Coronary artery (tissue), 2 donors: ENCODE measurements at places on chromosomes 7 and 10.

- no peak for DNase-seq
Observed at GRCh38 chr10:112778579-112778978, 171.5 kb upstream of the TCF7L2 start.

DNA sequence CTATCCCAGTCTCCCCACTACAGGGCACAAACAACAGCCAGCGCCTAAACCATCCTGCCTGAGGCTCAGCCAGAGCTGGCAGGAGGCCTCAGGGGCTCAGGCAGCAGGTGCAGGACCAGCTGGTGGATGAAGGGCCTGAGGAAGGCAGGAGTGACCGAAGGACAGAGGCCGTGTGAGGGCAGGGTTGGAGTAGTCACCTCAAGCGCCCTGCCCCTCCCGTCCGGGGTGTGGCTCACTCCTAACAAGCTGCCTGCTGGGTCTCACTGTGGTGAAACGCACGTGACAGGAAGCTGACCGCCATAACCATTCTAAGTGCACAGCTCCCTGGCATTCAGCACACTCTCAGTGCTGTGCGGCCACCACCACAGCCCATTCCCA, 281.1 kb downstream of the ELFN1 start:
- DNase-seq = no peak

GRCh38 chr7:3309140-3309539, 8.1 kb downstream of the SDK1 start:
- DNase-seq = no peak

DNA sequence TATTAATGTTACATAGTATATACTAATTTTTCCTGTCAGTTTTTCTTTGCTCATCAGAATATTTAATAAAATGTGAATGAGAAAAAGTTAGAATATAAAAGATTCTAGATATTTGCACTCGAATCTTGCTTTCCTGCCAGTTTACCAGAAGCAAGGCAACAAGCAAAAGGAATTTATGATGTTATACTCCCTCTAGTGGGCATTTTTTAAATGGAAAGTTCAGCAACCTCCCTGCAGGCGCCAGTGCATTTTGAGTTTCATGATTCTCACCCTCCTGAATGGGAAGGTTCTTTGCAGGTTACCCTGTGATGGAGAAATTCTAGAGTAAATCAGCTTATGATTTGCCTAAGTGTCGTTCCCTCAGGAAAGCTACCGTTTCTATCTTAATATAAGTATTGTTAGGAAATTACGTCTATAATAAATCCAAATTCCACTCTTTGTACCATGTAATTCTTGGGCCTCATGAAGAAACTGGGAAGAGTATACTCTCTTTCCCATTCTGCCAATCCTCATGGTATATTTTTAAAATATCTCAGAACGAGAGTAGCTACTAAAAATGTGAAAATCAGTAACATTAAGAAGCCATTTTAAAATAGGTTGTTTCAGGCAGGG, 350.0 kb downstream of the CRPPA start:
- no peak for DNase-seq

DNA sequence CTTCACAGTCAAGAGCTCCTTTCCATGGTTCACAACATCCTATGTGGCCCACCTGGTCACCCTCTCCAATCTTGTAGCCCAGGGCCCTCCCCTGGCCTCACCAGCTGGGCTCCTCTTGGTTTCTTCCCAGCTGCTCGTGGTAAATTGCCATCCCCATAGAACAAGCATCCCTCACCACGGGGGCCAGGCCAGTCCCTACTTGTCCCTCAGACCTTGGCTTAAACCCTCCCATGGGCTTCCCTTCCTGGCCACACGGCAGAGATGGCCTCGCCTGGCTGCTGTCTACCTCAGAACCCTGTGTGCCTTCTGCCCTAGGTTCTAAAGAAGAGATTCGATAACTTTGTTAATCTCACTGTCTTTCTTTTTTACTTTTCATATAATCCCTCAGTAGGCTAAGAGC, 153.3 kb upstream of the TCERG1L start:
- DNase-seq = no peak

- DNase-seq = no peak
Observed at GRCh38 chr7:120805636-120806388, 52.1 kb downstream of the TSPAN12 start.

DNA sequence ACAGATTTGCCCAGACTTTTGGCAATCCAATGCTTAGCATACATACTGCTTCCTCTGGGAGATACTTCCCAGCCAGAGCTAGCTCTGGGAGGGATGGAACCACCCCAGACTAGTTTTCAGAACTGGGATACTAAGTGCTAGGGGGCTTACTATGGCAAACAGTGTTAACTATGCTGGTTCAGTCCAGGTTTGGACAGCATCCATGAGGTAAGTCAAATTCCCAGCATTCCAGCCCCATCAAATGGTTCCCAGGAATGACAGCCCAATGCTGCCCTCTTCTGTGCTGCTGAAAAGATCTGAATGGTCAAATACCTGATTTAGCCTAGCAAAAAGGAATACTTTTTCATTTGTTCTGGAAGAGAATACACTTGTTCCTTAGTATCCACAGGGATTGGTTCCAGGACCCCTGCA, 141.7 kb upstream of the CCDC6 start:
- DNase-seq = no peak

DNA sequence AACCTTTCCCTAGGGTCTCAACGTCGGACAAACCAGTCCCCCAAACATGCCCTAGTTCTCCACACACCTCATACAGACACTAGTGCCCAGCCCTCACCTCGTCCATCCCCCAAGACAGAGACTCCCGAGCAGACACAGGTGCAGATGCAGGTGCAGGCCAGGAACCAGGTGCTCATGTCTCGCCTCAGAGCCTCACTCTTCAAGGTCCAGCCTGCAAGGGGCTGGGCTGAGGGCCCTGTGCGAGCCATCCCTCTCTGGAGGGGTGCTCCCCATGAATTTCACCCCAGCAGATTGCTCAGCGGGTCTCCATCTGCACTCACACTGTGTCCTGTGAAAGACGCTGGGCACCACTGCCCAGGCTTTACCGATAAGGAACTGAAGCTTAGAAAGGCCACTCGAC, 36.9 kb upstream of the TUBB8 start:
- no peak for DNase-seq

DNA sequence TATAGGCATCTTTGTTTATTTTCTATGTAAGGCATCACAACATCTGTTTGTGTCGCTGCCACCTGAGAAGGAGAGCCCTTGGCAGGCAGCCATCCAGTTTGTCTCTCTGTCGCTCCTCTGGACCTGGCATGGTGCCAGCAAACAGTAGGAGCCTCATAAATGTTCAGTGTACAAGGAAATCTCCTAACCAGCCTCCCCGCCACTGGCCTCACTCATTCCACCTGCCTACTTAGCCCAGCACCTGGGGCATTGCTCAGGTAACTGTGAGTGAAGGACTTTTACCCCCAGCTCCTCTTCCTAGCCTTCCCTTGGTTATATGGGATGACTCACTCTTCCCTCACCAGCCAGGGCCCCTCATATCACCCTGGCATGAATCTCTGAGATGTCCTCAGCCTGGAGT, 61.7 kb upstream of the NPTX2 start:
- no peak for DNase-seq

GRCh38 chr10:119364645-119365600, 157.6 kb downstream of the GRK5 start:
- no peak for DNase-seq

GRCh38 chr7:157370742-157371141, 33.9 kb downstream of the DNAJB6 start:
- DNase-seq = no peak
